ENCODE measurements at places on chromosomes 4 and X. TPM values are rescaled to one million over a fixed set of nuclear protein-coding genes. Genes with fewer than 3 reads are reported as not detected.

Gene TADA2B
- 13.2 TPM for total RNA-seq

Gene DUSP9
- total RNA-seq = 1.5 TPM

Gene TCEAL3
- 15.9 TPM for total RNA-seq

Gene LGI2
- total RNA-seq = 0.07 TPM

Gene PRR32
- not detected for total RNA-seq
